Uterus (tissue), 4 donors: ENCODE measurements at places on chromosomes 2 and 18. TPM values are rescaled to one million over a fixed set of nuclear protein-coding genes. Genes with fewer than 3 reads are reported as not detected.

CENPA gene
- 2.8 TPM for total RNA-seq

DNA sequence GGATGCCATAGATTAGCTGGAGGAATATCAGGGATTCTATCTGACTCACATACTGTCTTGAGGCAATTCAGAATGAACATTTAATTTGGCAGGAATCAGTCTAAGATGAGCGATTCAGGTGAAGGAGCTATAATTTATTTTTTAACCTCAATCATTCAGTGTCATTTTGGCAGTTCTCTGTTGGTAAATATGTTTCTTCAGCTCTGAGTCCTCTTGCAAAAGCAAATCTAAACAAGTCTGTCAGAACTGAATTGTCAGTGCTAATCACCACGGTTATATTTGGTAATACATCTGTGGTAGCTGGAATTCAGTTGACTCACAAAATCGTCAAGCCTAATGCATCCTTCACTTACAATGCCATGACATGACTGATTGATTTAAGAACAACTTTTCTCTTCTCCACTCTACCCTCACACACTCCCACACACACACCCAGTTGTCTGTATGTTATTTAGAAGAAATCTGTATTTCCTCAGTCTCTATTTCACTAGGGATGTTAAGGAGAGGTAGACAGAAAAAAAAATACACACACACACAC is 516.6 kb upstream of the NXPH2 start:
- no peak for DNase-seq

- DNase-seq, result no peak
Observed at GRCh38 chr2:62265106-62265505, 69.2 kb downstream of the B3GNT2 start.

LRRC30 gene
- total RNA-seq, result not detected

GRCh38 chr2:157053876-157054275 is 203.6 kb upstream of the GALNT5 start:
- DNase-seq, result no peak

SOX11 gene
- total RNA-seq, result not detected

DNA sequence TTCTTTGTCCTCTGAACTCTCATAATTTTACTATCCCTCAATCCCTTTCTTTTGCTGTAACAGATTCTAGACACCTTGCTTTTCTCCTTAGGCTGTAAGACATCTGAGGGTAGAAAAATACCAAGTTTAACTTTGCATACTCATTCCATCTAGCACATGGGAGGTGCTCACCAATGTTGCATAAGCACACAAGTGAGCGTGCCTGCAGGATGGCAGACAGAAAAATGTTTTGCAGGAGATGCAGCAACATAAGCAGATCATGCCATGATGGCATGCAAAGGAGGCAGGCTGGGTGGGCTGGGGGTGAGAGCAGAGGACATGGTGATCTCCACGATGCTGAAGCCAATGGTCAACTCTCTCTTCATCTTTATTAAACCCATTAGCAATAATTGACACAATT is 24.1 kb downstream of the CYRIA start:
- DNase-seq, result no peak

DNA sequence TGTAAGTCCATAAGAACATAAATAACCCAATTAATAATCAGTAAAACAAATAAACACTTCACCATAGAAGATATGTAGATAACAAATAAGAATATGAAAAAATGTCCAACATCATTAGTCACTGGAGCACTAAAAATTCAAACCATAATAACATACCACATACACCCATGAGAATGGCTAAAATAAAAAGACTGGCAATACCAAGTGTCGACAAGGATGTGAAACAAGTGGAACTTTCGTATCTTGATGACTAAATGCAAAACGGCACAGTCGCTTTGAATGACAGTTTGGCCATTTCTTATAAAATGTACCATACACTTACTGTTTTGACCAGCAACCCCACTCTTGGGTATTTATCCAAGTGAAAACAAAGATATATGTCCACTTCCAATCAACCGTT is 26.8 kb downstream of the ANKMY1 start:
- DNase-seq, result no peak

DNA sequence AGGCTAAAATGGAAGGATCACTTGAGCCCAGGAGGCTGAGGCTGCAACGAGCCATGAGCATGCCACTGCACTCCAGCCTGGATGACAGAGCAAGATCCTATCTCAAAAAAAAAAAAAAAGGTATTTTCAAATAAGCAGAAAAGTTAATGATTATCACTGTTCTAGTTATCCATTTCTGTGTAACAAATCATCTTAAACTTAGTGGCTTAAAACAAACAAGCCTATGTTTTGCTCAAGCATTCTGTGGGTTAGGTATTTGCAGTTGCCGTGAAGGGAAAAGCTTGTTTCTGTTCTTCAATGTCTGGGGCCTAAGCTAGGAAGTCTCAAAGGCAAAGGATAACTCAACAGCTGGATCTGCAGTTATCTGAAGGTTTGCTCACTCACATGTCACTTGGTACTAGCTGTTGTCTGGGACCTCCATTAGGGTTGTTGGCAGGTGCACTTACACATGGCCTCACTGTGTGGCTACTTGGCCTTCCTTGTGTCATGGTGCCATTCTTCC is 14.1 kb downstream of the MFF start:
- no peak for DNase-seq

- no peak for DNase-seq
Observed at GRCh38 chr2:136327162-136327852, 209.4 kb upstream of the CXCR4 start.

DNA sequence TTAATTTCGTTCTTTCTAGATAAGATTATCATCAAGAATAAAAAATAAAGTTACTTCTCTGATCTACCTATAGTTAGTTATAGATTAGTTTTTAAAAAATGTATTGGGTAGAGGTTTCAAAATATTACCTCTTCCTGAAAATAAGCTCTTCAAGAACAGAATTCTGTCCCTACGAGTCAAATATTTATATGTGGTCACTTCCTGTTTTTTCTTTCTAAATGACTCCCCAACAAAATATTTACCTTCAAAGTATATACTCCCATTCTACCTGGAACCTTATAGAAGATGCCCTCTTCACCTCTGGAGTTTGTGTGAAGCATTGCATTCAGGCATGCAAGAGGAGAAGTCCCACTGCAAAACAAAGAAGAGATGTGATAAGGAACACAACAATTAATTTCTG is 72.3 kb downstream of the ASXL2 start:
- DNase-seq, result no peak

VIL1 gene
- total RNA-seq, result 0.51 TPM

GRCh38 chr2:53750041-53750768 is 17.4 kb upstream of the CHAC2 start:
- DNase-seq, result no peak

- DNase-seq, result no peak
Observed at GRCh38 chr2:187233811-187234210, 214.2 kb downstream of the CALCRL start.
